ENCODE measurements at places on chromosomes 2 and 18.

- DNase-seq, result no peak
Measured at GRCh38 chr2:74532222-74532621, 2.5 kb downstream of the HTRA2 start.

- no peak for DNase-seq
Measured at GRCh38 chr2:239660390-239661230, 259.8 kb upstream of the HDAC4 start.

DNA sequence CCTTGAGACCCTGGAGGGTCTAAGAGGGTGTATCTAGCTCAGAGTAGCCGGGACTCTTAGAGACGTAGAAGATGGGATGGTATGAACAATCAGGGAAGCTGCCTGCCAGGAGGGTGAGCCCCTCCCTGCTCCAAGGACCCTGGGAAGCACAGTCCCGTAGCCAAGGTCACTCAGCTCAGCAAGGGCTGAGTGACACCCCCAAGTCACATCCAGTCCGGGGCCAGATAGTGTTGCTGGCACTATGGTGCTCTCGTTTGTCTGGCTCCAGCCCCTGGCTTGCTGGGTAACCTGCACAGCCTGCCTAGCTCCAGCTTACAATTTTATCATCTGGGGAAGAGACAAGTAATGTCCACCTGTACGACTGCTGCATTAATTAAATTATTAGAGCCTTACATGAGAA is 22.3 kb downstream of the REEP1 start:
- no peak for DNase-seq

DNA sequence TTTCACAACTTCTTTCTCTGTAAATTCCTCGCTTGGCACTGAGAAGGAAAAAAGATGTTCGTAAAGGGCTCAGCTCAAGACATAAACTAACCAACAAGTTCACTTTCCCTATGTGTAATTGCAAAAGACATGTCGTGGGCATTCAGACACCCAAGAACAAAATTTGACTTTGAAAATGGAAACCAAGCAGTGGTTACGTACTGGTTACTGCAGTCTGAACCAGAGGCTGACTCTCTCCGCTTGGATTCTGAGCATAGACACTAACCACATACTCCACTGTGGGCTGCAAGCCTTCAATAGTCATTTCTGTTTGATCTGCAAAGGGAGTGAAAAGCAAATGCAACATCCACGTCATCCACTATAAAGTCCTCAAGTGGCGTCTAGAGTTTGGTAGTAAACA is 53.9 kb downstream of the FN1 start:
- no peak for DNase-seq

- no peak for DNase-seq
Measured at GRCh38 chr18:11994703-11995444, 13.6 kb downstream of the IMPA2 start.

- DNase-seq, result no peak
Measured at GRCh38 chr2:96594691-96595152, 43.4 kb downstream of the KANSL3 start.

GRCh38 chr2:233865838-233866237 is 2.3 kb downstream of the MSL3B start:
- no peak for DNase-seq

- no peak for DNase-seq
Measured at GRCh38 chr2:18268400-18268799, 292.1 kb downstream of the RDH14 start.

GRCh38 chr2:69765096-69765380 is 23.1 kb downstream of the ANXA4 start:
- no peak for DNase-seq

DNA sequence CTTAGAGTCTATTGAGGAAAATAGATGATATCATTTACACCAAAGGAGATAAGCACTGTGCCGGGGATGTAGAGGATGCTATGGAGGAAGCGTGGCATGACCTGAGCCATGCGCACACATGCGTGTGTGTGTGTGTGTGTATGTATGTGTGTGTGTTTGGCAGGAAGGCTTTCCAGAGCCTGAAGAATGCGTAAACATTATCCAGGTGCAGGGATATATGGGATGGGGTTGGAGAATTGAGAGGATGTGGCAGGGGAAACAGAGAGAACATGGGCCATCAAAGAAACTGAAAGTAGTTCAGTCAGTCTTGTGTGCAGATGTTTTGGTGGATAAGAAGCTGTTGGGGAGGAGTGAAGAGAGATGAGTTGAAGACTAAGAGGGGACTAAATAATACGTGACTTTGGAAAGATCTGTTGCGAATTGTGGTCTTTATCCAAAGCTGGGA is 9.3 kb upstream of the STAT1 start:
- DNase-seq, result no peak

- no peak for DNase-seq
Measured at GRCh38 chr18:21777814-21778213, 37.2 kb downstream of the MIB1 start.

DNA sequence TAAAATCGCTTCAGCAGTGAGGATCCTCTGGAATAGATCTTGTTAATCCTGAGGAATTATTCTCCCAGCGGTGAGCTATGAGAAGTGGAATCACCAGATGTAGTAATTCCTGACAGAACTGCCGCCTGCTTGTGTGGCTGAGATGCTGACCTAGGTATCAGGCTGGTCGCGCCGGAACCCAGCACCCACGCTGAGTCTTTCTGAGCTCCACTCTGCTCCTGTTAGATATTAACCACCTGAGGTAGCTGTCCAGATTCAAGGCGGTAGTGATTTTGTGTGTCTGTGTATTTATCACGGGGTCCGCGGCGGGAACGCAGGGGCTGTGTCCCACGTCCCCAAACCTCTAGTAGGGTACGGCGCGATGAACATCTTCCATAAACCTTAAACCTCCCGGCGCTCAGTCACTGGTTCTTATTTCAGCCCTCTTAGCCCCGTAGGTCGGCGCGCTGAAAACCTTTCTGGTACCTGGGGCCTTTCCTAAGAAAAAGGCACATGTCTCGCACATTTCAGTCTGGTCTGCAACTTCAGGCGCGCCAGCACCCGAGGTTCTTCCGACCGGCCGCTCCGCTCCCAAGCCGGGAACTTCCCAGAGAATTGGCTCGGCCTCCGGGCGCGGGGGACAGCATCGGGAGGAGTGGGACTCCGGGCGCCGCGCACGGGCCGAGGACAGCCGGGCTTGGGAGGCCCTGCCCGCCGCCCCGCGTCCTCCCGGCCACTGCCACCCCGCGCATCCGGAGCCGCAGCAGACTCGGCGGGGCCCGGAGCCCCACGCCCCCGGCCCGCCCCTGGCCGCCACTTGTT is 542 bp upstream of the CNNM3 start:
- DNase-seq, result peak; percentile 42

- DNase-seq, result no peak
Measured at GRCh38 chr2:2332381-2332780, 1.3 kb upstream of the MYT1L start.

GRCh38 chr18:12393998-12394397 is 13.7 kb upstream of the PRELID3A start:
- DNase-seq, result no peak

DNA sequence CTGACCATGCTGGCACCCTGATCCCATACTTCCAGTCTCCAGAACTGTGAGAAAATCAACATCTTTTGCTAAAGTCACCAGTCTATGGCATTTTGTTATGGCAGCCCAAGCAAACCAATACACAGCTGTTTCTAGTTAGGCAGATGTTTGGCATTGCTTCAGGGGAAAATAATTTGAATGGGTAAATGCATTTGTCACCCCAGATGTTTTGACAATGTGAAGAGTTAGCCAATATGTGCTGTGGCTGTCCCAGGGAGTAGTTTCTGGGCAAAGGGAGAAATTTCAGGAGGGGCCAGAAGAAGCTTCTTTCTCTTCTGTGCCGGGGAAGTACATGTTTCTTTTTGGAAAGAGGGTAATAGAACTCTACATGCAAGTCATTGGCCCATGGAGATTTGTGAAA is 619.0 kb downstream of the SLC4A3 start:
- DNase-seq, result no peak

DNA sequence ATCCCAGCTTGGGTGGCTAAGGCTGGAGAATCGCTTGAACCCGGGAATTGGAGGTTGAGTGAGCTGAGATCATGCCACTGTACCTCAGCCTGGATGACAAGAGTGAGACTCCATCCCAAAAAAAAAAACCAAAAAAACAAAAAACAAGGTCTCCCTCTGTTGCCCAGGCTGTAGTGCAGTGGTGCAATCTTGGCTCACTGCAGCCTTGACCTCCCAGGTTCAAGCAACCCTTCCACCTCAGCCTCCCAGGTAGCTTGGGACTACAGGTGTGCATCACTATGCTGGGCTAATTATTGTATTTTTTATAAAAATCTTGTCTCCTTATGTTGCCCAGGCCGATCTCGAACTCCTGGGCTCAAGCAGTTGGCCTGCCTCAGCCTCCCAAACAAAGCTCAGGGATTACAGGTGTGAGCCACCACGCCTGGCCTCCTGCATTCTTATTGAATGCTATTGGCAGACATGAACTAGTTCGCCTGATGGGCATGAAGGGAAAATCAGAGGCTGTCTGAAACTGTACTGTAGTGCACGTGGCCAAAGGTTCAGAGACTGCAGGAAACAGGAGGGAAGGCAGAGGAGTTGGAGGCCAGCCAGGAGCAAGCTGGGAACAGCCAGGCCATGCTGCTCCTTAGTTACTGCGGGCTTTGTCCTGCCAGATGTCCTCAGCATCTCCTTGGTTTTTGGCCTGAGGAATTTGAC is 16.0 kb upstream of the ASXL2 start:
- no peak for DNase-seq

GRCh38 chr18:43634994-43635393 is 357.7 kb upstream of the SYT4 start:
- DNase-seq, result no peak

DNA sequence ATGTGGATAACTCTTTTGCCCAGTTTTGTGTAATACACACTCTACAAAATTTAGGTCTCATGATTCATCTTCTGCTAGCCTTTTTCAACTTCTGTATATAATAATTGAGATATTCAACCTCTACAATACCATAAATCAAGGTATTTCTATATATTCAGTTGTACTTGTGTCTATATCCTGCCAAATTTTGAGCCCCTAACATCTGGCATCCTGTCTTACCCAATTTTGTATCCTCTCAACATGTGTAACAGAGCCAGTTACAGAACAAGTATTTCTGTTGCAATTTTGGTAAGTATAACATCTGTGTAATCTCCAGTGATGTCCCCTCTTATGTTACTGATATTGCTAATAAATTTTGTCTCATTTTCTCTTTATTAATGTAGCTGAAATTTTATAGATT is 145.8 kb downstream of the TRIB2 start:
- DNase-seq, result no peak

DNA sequence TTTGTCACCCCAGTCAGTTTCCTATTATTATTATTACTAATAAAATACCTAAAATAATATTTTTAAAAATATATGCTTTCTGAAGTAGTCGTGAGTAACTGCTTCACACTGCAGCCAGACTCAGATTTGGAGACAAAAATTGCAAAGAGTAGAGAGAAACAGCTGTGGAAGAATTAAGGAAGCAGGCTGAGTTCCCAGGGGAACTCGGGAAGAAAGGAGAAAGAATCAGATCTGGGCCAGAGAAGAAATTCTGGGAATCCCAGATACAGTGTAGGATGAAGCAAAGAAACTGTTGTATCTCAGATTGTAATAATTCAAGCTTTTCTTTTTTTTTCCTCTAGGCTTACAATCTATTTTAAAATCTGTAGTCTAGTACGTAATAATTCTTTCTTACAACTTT is 182.3 kb downstream of the FTCDNL1 start:
- DNase-seq, result no peak

GRCh38 chr2:55556809-55557208 is 37.3 kb downstream of the CFAP36 start:
- DNase-seq, result no peak

DNA sequence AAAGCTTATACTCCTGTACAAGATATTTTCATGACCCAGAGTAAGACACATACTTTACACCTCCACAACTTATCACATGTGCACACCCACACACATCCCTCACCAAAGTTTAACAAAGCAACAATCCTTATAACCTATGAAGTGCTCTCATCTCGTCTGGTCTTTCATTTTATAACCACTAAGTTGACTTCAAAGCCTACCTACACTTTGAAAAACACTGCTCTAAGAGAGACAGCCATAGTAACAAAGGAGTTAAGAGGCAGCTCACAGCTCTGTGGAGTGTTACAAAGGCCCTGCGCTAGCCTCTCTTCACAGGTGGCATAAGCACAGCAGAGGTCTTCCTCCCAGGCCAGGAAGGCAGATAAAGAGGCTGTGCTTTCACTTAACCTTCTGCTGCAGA is 69.7 kb upstream of the TMEM200C start:
- DNase-seq, result no peak

GRCh38 chr2:173550143-173550542 is 195.5 kb downstream of the CDCA7 start:
- no peak for DNase-seq

DNA sequence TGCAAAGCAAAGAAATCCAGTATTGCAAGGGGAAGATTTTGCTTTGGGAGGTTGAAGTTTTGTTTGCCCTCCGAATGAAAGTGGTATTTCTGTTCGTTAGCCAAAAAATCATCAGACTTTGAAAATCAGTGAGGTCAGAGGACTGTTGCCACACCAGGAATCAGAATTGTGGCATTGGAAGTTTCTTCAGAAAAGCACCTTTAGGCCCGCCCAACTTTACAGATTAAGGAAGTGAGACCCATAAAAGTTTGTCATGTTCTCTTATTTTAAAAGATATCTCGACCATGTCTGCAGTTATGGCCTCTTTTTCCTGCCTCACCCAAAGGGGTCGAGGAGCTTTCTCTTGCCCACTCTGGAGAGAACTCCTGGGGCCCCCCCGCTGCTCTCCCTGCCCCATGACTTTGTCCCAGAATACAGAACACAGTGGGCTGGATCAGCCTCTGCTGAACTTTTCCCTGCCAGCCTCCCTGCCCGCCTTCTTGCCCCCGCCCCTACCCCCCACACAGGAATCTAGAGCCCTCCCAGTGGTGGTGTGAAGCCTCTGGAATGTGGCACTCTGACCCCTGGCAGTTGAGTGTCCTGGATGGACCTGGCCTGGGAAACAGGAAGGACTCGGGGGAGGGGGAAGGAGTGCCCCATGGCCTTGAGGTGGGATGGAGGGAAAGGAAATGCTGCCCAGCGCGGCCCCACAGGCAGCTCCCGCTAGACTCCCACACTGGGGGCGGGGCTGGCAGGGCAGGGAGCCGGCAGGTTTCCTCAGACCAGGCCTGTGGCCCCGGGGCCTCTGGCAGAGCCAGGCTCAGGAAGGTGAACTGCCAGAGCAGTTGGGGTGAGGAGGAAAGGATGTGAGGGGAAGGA is 25.3 kb downstream of the CRIM1 start:
- no peak for DNase-seq

DNA sequence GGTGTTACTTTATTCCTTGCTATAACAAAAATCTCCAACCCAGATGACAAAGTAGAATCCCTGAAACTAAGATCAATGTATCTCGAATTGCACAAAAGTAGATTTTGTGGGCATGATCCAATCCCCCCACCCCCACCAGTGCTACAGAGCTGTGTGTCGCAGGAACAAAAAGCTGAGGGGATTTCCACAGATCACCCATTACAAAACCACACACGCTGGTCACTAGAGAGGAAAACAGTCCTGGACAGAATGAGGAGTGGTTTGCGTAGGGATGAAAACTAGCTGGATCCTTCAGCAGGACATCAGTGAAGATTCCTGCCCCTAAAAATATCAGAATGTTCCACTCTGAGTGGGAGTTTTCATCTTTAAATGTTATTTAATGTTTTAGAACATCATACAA is 165.3 kb upstream of the STK17B start:
- no peak for DNase-seq
